Muscle of leg (tissue), 16 donors: ENCODE measurements at places on chromosomes 7 and 10. TPM values are rescaled to one million over a fixed set of nuclear protein-coding genes. Genes with fewer than 3 reads are reported as not detected.

Gene DDC
- 0.09 TPM for total RNA-seq

Gene PODXL
- total RNA-seq = 35.5 TPM

Gene H2AZ2
- 110 TPM for total RNA-seq

DNA sequence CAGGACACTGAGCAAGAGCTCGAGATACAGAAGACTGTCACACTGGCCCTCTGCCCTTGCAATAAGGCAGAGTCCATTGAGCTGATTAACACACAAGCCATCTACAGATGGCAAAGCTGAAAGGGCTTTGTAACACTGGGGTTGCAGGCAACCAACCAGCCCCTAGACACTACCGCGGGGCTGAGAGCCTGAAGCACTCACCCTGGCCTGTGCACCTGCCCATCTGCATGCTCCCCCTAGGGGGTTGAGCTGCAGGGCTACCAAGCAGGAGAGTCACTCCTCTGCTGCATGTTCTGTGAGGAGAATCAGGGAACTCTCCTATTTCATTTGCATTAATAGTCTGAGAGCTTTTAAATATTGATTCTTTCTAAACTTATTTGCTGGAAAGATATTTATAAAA is 128.1 kb upstream of the VIPR2 start:
- H3K27ac ChIP-seq = no peak overlapping the region
- peaks cover 3% of the 10 kb centered on the region for H3K27me3 ChIP-seq
- no peaks in the 10 kb centered on the region for H3K4me1 ChIP-seq
- DNase-seq = no peak
- H3K4me3 ChIP-seq = no peak overlapping the region

- no peak overlapping the region for H3K27ac ChIP-seq
- H3K4me3 ChIP-seq = no peak overlapping the region
- H3K27me3 ChIP-seq = peaks cover 89% of the 10 kb centered on the region
- no peaks in the 10 kb centered on the region for H3K36me3 ChIP-seq
Measured at GRCh38 chr7:155461631-155462030, 3.7 kb downstream of the EN2 start.

DNA sequence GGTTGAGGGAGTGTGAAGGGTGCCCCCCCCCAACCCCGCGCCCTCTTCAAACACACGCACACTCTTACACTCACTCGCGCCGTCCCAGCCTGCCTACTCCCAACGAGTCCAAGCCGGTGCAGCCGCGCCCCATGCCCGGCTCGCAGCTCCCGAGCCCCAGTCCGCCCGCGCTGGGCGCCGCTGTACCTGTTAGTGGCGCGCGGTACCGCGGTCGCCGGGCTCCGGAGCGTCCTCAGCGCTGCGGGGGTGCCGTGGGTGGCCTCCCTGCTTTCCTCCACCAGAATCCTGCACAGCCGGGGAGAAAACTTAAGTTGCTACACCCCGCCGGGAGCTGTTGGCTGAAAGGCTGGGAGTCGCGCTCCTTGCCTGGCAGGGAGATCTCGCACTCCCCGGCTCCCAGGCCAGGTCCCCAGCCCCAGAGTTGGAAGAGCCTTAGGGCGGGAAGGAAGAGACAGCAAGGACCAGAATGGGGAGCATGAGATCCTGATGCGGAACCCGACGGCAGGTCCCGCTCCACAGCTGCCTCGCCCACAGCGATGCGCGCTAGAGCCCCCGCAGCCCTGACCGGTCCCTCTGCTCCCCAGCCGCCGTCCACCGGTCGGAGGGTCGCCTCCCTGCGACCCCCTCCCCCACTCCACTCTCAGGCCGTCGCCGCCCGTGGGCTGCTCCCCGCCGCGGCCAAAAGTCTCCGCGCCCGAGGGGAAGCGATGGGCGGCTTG is 863 bp downstream of the ST8SIA6 start:
- H3K27me3 ChIP-seq = peaks cover 45% of the 10 kb centered on the region
- no peak for DNase-seq
- no peaks in the 10 kb centered on the region for H3K36me3 ChIP-seq
